C1 segment of cervical spinal cord (tissue), 14 donors: ENCODE measurements at places on chromosomes 2 and 18.

GRCh38 chr2:72026819-72027425, 120.7 kb downstream of the CYP26B1 start:
- no peak for DNase-seq

DNA sequence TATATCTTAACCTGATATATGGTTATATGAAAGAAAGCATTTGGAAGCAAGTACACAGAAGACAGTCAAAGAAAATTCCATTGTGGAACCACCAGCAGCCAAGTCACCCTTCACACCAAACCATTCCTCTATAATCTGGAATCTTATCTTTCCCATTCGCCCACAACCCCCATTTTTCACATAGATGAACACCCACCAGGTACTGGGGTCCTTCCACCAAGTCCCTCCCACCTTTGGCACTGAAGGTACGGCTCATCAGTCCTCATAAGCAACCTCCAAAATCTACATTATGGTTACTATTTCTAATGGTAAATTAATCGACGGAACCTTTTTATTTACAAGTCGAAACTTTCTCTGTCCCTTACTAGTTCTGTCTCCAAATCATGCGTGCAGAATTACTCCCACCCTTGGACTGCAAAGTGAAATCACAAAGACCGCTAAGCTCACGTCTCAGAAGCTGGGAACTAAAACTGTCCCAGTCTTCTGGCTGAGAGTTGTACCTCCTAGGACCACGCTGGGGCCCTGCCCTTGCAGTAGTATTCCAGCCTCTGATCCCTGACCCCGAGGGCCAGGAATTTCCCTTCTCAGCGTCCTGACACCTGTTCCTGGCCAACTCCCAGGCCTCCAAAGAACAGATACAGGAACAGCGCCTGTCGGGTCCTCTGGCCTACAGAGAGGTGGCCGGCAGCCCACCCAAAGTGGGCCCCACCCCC, 702 bp downstream of the OLA1 start:
- DNase-seq, result peak; percentile 67

GRCh38 chr2:156512451-156512850, 76.3 kb downstream of the GPD2 start:
- no peak for DNase-seq

DNA sequence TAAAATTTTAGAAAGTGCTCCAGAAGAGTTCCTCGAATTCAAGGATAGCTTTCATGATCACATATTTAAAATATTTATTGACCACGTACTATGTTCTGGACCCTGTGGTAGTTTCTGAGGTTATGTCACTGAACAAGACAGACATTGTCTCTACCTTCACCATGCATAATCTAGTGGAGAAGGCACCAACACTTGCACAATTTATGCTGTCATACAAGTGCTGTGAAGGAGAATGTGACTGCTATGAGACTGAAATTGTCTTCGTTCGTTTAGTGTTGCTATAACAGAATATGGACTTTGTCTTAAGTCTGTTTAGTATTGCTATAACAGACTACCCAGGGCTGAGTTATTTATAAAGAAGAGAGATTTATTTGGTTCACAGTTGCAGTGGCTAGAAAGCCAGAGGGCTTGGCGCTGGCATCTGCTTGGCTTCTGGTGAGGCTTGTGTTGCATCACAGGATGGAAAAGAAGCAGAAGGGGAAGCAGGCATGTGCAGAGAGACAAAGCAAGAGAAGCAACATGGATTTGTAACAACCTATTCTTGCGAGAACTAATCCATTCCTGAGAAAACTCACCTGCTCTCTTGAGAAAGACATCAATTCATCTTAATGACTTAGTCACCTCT, 50.0 kb upstream of the RFX8 start:
- DNase-seq, result no peak

DNA sequence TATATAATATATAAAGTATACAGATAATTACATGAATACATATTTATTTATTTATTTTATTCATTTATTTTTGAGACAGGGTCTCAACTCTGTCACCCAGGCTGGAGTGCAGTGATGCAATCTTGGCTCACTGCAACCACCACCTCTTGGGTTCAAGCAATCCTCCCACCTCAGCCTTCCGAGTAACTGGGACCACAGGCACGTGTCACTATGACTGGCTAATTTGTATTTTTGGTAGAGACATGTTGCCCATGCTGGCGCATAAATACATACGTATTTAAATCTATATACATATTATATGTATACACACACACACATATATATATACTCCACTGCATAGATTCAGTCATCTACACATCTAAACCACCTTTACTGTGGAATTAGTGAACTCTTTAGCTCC, 20.6 kb upstream of the NDUFV2 start:
- no peak for DNase-seq

DNA sequence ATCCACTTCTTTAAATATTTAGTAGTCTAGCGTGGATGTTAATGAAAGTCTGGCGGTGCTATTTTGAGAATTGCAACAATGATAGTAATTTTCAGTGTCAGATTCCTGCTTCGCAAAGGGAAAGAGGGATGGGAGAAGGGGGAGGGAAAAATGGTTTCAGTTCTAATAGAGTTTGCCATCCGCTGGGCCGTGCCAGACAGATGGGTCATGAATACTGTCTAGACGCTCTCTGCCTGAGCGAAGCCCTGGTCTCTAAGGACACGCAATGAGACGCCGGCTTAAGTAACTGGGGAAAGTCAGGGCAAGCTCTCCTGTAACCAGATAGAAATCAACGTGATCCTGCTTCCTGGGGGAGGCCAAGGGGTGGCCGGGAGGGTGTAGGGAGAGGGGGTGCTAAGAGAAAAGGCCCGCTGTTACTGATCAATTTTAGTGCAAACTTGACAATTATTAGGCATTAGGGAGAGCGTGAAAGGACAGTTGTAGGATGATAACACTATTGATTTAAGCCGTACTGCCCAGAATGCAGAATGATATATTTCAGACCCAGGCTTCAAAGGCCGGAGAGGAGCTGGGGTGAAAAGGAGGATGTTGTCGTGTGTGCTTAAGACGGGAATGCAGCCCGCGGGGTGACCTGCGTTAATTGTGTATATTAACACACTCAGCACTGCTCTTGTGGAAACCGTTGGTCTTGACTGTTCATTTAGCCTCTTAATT, 229.2 kb downstream of the LDLRAD4 start:
- DNase-seq, result no peak

DNA sequence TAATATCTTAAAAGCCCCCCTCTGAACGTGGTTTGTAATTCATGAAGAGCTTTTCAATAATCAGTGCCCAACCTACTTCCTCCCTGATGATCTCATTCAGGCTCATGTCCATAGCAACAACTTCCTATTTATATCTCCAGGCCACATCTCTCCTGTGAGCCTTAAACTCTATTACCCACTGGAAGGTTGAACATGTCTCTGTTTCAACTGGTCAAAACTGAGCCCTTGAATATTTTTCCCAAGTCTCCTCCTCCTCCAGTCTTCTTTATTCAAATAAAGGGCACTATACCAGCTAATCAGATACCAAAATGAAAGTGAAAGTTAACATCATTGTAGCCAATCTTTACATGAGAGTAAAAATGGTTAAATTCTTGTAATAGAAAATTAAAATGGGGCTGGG, 63.7 kb upstream of the ITGA4 start:
- DNase-seq, result no peak

- no peak for DNase-seq
Observed at GRCh38 chr2:234873828-234874173, 78.0 kb upstream of the SH3BP4 start.

GRCh38 chr2:235005023-235005422, 53.2 kb downstream of the SH3BP4 start:
- DNase-seq, result no peak

DNA sequence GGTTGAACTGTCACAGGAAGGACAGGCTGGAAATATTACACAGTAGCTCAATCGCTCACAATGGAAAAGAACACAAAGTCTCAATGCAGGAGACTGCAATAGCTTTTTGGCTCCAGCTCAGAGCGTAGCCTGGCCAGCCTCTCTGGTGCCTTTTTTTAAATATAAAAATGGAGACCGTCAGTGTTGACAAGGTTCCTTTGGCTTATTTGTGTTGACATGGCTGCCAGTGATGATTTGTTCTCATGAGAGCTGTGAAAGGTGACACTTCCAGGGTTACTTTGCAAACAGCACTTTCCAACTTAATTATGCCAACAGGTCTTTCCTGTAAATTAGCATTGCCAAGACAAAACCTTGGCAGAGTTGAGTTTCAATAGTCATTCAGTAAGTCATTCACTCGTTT, 70.8 kb downstream of the KCNE4 start:
- DNase-seq, result no peak

DNA sequence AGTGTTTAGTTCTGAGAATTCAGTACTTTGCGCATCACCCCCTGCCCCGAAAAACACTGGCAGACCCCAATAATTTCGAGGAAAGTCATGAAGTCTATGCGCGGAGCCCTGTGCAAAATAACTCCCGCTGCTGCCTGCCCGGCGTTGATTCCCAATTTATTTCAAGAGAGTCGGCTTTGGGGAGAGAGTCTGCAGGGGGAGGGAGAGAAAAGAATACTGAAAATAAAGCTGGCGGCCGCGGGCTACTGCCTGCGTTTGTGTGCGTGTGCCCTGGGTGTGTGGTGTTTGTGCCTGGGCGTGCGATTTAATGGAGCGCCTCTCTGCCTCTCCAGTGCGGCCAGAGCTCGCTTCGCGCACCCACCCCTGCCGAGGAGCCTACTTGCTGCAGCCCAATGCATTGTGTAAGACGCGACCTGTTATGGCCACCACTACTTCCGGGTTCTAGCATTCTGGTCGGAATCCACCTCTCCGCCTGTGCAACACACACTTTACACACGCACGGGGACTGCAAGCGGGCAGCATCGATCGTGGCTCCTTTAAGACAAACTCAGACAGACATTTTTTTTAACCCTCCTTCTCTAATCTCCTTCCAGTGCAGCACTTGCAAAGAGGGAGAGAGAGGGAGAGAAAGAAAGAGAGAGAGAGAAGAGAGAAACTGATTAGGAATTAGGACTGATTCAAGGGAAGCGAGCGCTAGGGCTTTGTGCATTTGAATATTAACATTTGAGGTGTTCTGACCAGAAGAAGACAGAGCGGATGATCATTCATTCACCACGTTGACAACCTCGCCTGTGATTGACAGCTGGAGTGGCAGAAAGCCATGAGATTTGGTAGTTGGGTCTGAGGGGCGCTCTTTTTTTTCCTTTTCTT, at the start of gene MEIS1:
TSS of gene MEIS1 (plus strand) at position 447 of the 870 bp plus-strand sequence. CDS start 732 bp downstream, outside the sequence.
- DNase-seq, result peak; percentile 67

GRCh38 chr2:232889876-232890401, 19.9 kb downstream of the SNORC start:
- DNase-seq, result no peak

DNA sequence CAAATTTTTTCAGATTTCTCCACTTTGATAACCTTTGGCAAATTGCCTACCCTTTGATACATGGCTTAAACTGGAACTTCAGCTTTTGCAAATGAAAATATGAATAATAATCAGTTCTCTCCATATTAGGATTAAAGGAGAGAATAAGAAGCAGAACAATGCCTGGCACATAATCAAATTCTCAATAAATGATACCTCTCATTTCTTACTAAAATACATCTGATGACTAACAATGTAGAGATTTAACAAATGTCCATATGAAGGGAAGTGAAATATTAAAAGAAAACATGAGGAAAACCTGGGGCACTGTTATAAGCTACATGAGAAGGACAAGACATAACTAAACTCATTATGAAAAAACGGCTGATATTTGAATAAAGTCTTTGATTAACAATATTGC, 1103.6 kb downstream of the LRP1B start:
- DNase-seq, result no peak
